ENCODE measurements at places on chromosomes 12 and 14.

- H3K27me3 ChIP-seq: no peaks in the 10 kb centered on the region
- no peaks in the 10 kb centered on the region for H3K4me1 ChIP-seq
- H3K27ac ChIP-seq: no peak overlapping the region
- H3K36me3 ChIP-seq: no peaks in the 10 kb centered on the region
Observed at GRCh38 chr12:76445462-76445861, 97.2 kb upstream of the BBS10 start.

- H3K27ac ChIP-seq: no peak overlapping the region
- H3K27me3 ChIP-seq: no peaks in the 10 kb centered on the region
- H3K4me3 ChIP-seq: no peak overlapping the region
Observed at GRCh38 chr14:23097786-23098185, 2.5 kb downstream of the C14orf119 start.

GRCh38 chr14:92688434-92689375, 59.7 kb downstream of the LGMN start:
- H3K4me1 ChIP-seq: peaks cover 6% of the 10 kb centered on the region
- H3K36me3 ChIP-seq: no peaks in the 10 kb centered on the region
- peaks cover 37% of the 10 kb centered on the region for H3K27me3 ChIP-seq
- H3K4me3 ChIP-seq: peak overlapping the region; percentile 47
- no peak overlapping the region for H3K27ac ChIP-seq

GRCh38 chr14:99137913-99138571, 134.0 kb downstream of the BCL11B start:
- no peaks in the 10 kb centered on the region for H3K36me3 ChIP-seq
- H3K4me1 ChIP-seq: peaks cover 1% of the 10 kb centered on the region
- H3K27ac ChIP-seq: no peak overlapping the region
- no peaks in the 10 kb centered on the region for H3K27me3 ChIP-seq
- H3K4me3 ChIP-seq: no peak overlapping the region

GRCh38 chr12:6383572-6384498, at the start of gene LTBR:
Gene LTBR (plus strand): TSS chr12:6384162. CDS start chr12:6384359, 197 bp downstream.
- no peak within 1 kb of the TSS for H3K4me3 ChIP-seq
- peaks cover 20% of the 10 kb centered on the region for H3K27me3 ChIP-seq
- no peak within 1 kb of the TSS for H3K27ac ChIP-seq

GRCh38 chr12:47205532-47206449, 126.0 kb upstream of the AMIGO2 start:
- no peak overlapping the region for H3K4me3 ChIP-seq
- no peaks in the 10 kb centered on the region for H3K27me3 ChIP-seq

GRCh38 chr14:69543341-69544115, 31.1 kb downstream of the CCDC177 start:
- H3K4me3 ChIP-seq: no peak overlapping the region
- peak; percentile 61 for DNase-seq
- no peaks in the 10 kb centered on the region for H3K36me3 ChIP-seq
- H3K4me1 ChIP-seq: peaks cover 10% of the 10 kb centered on the region
- H3K27me3 ChIP-seq: no peaks in the 10 kb centered on the region
- no peak overlapping the region for H3K27ac ChIP-seq

DNA sequence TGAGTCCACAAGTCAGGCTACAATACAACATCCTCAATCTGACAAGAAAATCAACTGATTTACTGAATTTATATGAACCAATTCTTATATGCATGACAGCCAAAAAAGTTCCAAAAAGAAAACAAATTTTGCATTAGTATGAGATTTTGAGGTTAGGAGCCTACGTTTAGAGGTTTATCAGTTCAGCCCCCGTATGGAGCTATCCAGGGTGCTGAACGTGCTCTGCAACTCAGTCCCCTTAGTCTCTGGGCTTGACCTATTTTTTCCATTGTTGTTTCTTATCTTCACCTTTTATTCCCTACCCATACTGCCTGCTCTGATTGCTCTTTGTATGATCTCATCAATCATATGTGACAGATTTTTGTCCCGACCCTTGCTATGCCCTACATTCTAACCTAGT, 693.0 kb downstream of the NRXN3 start:
- H3K27ac ChIP-seq: no peak overlapping the region
- no peaks in the 10 kb centered on the region for H3K36me3 ChIP-seq
- H3K4me1 ChIP-seq: peaks cover 14% of the 10 kb centered on the region
- DNase-seq: peak; percentile 82
- no peaks in the 10 kb centered on the region for H3K27me3 ChIP-seq

DNA sequence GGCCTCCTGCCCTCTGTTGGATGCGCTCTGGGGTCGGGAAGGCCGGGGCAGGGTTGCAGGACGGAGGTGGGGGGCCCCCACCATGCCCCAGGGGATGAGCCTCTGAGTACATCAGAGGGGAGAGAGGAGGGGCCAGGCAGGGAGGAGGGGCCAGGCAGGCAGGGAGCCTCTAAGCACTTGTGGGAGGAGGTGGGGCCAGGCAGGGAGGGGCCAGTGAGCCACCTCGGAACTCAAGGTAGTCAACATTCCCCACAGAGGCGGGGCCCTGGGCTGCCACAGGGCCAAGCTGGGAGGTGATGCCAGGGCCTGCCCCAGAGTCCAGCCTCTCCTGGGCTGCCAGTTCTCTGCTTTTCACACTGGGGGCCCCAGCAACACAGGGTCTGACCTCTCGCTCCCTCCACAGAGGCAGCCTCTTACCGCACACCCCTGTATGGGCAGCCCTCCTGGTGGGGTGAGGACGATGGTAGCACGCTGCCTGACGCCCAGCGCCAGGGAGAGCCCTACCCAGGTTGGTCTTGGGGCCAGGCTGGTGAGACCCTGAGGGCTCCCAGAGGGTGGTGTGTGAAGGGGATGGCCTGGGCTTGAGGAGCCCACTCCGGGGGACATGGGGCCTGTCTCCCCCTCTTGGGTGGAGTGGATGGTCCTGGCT, 17.4 kb downstream of the CEP170B start:
- H3K27me3 ChIP-seq: no peaks in the 10 kb centered on the region
- no peaks in the 10 kb centered on the region for H3K36me3 ChIP-seq
- DNase-seq: peak; percentile 67
- no peak overlapping the region for H3K4me3 ChIP-seq
- peaks cover 3% of the 10 kb centered on the region for H3K4me1 ChIP-seq

GRCh38 chr12:5889381-5890047, 55.5 kb downstream of the ANO2 start:
- H3K4me1 ChIP-seq: no peaks in the 10 kb centered on the region
- no peaks in the 10 kb centered on the region for H3K36me3 ChIP-seq
- no peak overlapping the region for H3K27ac ChIP-seq
- no peak for DNase-seq

GRCh38 chr12:2501464-2502191, 293.1 kb upstream of the FKBP4 start:
- no peak overlapping the region for H3K4me3 ChIP-seq
- H3K4me1 ChIP-seq: no peaks in the 10 kb centered on the region
- H3K36me3 ChIP-seq: no peaks in the 10 kb centered on the region

- DNase-seq: no peak
- no peak overlapping the region for H3K27ac ChIP-seq
- no peak overlapping the region for H3K4me3 ChIP-seq
- no peaks in the 10 kb centered on the region for H3K36me3 ChIP-seq
- peaks cover 7% of the 10 kb centered on the region for H3K4me1 ChIP-seq
Observed at GRCh38 chr14:81537193-81537592, 3.5 kb upstream of the SEL1L start.

DNA sequence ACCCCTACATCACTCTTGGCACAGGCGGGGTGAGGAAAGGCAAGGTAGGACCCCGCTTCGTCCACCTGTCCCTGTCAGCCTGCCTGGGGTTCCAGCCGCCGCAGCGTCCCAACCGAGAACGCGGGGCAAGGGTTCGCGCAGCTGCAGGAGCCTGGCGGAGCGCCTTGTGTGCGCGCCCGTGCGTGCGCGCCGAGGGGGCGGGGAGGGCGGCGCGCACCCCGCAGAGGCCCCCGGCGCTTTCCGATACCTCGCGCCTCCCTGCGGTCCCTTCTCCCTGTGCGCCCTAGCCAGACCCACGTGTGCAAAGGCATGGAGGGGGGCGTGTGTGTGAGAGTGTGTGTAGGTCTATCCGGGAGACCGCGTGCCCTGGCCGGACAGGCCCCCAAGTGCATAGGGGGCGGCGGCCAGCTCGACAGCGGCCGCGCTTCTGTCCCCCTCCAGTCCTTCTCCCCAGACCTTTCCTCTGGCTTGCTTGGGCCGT, 122.4 kb downstream of the TSPAN9 start:
- DNase-seq: peak; percentile 69
- H3K27me3 ChIP-seq: peaks cover 53% of the 10 kb centered on the region
- H3K36me3 ChIP-seq: no peaks in the 10 kb centered on the region
- H3K27ac ChIP-seq: no peak overlapping the region
- H3K4me1 ChIP-seq: peaks cover 33% of the 10 kb centered on the region
- H3K4me3 ChIP-seq: peak overlapping the region; percentile 63

DNA sequence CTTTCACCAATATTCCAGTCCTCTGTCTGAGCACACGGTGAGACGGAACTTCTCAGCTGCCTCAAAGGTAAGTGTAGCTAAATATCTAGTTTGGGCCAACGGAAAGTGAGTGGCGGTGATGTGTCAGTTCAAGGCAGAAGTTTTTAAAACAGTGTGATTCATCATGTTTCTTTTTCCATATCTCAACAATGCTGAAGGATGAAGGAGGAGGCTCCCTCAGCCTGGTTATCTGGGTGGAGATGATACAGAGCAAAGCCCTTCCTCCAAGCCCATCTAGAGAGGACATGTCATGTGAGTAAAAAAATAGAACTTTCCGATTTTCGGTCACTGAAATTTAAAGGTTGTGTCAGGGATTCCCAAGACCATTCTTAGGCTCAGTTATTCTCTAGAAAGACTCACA, 13.1 kb upstream of the ANP32D start:
- no peak for DNase-seq
- H3K4me1 ChIP-seq: no peaks in the 10 kb centered on the region
- H3K4me3 ChIP-seq: no peak overlapping the region
- H3K36me3 ChIP-seq: no peaks in the 10 kb centered on the region
- no peaks in the 10 kb centered on the region for H3K27me3 ChIP-seq

- H3K27me3 ChIP-seq: no peaks in the 10 kb centered on the region
- peaks cover 10% of the 10 kb centered on the region for H3K4me1 ChIP-seq
- no peak overlapping the region for H3K27ac ChIP-seq
- DNase-seq: no peak
- H3K36me3 ChIP-seq: no peaks in the 10 kb centered on the region
- no peak overlapping the region for H3K4me3 ChIP-seq
Observed at GRCh38 chr12:15646581-15646980, 142.6 kb downstream of the EPS8 start.

Measured in neural progenitor cell (in vitro differentiated cells).